Osteocyte (in vitro differentiated cells): ENCODE measurements at places on chromosomes 5 and 9. TPM values are rescaled to one million over a fixed set of nuclear protein-coding genes. Genes with fewer than 3 reads are reported as not detected.

GRCh38 chr5:71836559-71837112 lies 117.6 kb downstream of the CARTPT start:
- no peaks in the 10 kb centered on the region for H3K36me3 ChIP-seq
- DNase-seq: no peak
- H3K4me3 ChIP-seq: no peak overlapping the region
- H3K27ac ChIP-seq: no peak overlapping the region
- peaks cover under 1% of the 10 kb centered on the region for H3K4me1 ChIP-seq

DNA sequence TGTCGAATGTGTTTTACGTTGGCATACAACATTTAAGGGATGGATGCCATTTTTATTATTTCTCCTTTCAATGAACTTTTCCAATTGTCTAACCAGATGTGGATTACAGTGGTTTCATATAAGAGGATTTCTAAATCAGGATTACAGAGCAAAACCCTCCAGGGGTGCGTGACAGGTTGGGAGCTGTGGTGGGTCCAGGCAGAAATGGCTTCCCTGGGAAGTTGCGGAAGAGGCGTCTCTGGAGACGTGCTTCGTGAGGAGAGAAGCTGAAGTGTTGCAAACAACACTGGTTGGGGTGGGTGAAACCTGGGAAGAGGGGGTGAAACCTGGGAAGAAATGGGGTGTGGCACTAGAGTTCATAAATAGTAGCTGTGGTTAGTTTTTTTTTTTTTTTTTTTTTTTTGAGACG lies 4.5 kb upstream of the RPL26L1 start:
- no peak overlapping the region for H3K4me3 ChIP-seq
- H3K36me3 ChIP-seq: peaks cover 6% of the 10 kb centered on the region
- H3K27me3 ChIP-seq: no peaks in the 10 kb centered on the region
- DNase-seq: no peak
- peak overlapping the region; percentile 65 for H3K27ac ChIP-seq
- H3K4me1 ChIP-seq: peaks cover 46% of the 10 kb centered on the region

The ACER2 gene
- total RNA-seq: 0.52 and 0.70 TPM in 2 replicates

The SLC6A19 gene
- total RNA-seq: not detected in 2 replicates

The GPRIN1 gene
- 1.6 TPM in 2 replicates for total RNA-seq

GRCh38 chr5:170327168-170327567 lies 29.6 kb upstream of the LCP2 start:
- no peak overlapping the region for H3K4me3 ChIP-seq
- peaks cover 16% of the 10 kb centered on the region for H3K27me3 ChIP-seq
- DNase-seq: no peak
- H3K4me1 ChIP-seq: peaks cover 9% of the 10 kb centered on the region

The SPEF2 gene
- 5.5 and 7.9 TPM in 2 replicates for total RNA-seq

The PCDHGA5 gene
- 0.13 and 0.16 TPM in 2 replicates for total RNA-seq

- H3K27me3 ChIP-seq: no peaks in the 10 kb centered on the region
- peaks cover 9% of the 10 kb centered on the region for H3K4me1 ChIP-seq
- peaks cover 2% of the 10 kb centered on the region for H3K36me3 ChIP-seq
- no peak overlapping the region for H3K27ac ChIP-seq
Observed at GRCh38 chr5:158640593-158640980, 459.1 kb downstream of the EBF1 start.

- H3K4me3 ChIP-seq: no peak overlapping the region
- DNase-seq: no peak
- no peak overlapping the region for H3K27ac ChIP-seq
- peaks cover 37% of the 10 kb centered on the region for H3K4me1 ChIP-seq
Observed at GRCh38 chr5:33834334-33834733, 57.5 kb downstream of the ADAMTS12 start.

DNA sequence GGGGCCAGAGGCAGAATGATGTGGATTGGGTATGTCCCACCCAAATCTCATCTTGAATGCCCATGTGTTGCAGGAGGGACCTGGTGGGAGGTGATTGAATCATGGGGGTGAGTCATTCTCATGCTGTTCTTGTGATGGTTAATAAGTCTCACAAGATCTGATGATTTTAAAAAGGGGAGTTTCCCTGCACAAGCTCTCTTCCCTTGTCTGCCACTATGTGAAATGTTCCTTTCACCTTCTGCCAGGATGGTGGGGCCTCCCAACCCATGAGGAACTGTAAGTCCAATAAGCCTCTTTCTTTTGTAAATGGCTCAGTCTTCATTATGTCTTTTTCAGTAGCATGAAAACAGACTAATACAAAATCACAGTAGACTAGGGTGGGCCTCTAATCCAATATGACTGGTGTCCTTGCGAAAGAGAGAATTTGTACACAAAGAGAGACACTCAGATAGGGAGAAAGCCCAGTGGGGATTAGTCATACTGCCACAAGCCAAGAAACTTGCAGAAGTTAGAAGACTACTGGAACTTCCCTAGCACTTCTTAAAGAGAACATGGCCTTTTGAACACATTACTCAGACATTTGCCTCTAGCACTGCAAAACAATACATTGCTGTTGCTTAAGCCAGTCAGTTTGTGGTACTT lies 68.4 kb downstream of the ANXA1 start:
- H3K27ac ChIP-seq: no peak overlapping the region
- no peaks in the 10 kb centered on the region for H3K36me3 ChIP-seq
- H3K4me3 ChIP-seq: no peak overlapping the region
- no peak for DNase-seq
- H3K27me3 ChIP-seq: peaks cover 24% of the 10 kb centered on the region

DNA sequence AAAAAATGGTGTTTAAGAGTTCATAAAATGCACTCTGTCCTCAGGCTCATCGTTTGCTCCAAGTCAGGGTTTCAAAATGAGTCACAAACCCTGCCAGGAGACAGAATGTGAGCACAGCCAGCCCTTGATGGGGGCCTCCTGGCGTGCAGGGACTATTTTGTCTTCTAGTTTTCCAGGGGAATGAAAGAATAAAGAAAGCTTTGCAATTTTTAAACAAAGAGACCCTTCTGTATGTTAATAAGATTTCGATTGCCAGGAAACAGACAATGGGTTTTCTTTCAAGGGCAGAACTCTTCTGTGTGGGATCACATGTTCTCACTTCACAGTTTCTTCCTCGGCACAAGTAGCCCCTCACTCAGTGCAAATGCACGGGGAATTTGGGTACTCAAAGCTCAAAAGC lies 121.4 kb upstream of the C6 start:
- no peaks in the 10 kb centered on the region for H3K36me3 ChIP-seq
- no peak for DNase-seq
- H3K27ac ChIP-seq: no peak overlapping the region
- no peaks in the 10 kb centered on the region for H3K27me3 ChIP-seq
- H3K4me3 ChIP-seq: no peak overlapping the region
- no peaks in the 10 kb centered on the region for H3K4me1 ChIP-seq

The C9orf43 gene
- 0.43 and 0.55 TPM in 2 replicates for total RNA-seq

The HK3 gene
- total RNA-seq: not detected in 2 replicates

The ABO gene
- total RNA-seq: not detected in 2 replicates

GRCh38 chr5:36414869-36415282 lies 113.2 kb upstream of the RANBP3L start:
- H3K4me3 ChIP-seq: no peak overlapping the region
- no peak overlapping the region for H3K27ac ChIP-seq
- no peak for DNase-seq
- peaks cover 44% of the 10 kb centered on the region for H3K27me3 ChIP-seq

The GLRX gene
- 26.3 and 32.8 TPM in 2 replicates for total RNA-seq

GRCh38 chr9:21708260-21708711 lies 94.2 kb upstream of the MTAP start:
- H3K4me1 ChIP-seq: peaks cover 4% of the 10 kb centered on the region
- no peaks in the 10 kb centered on the region for H3K36me3 ChIP-seq
- H3K4me3 ChIP-seq: no peak overlapping the region
- no peak overlapping the region for H3K27ac ChIP-seq
- no peak for DNase-seq
- H3K27me3 ChIP-seq: peaks cover 13% of the 10 kb centered on the region

DNA sequence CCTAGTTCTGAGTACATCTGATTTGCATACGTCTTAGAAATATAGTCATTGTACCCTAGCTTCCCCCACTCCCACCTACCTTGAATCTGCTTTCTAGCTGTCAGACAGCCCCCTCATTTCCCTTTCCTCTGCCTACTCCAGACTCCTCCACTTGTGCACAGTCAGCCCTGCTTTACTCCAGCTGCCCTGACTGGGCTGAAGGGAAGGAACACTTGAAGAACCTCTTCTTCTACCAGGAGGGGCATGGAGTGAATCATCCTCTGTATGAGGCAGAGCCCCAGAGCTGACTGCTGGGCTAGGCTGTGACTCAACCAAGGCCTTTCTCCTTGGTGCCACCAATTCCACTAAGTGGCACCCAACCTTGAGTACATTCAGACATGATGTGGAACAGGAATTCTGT lies 18.1 kb upstream of the ZFR start:
- no peak overlapping the region for H3K27ac ChIP-seq
- DNase-seq: no peak
- no peaks in the 10 kb centered on the region for H3K4me1 ChIP-seq
- no peak overlapping the region for H3K4me3 ChIP-seq
- no peaks in the 10 kb centered on the region for H3K27me3 ChIP-seq

GRCh38 chr5:69512740-69513260 lies 20.2 kb downstream of the OCLN start:
- H3K36me3 ChIP-seq: no peaks in the 10 kb centered on the region
- no peak overlapping the region for H3K27ac ChIP-seq
- H3K4me1 ChIP-seq: peaks cover 20% of the 10 kb centered on the region
- DNase-seq: no peak
- no peak overlapping the region for H3K4me3 ChIP-seq

DNA sequence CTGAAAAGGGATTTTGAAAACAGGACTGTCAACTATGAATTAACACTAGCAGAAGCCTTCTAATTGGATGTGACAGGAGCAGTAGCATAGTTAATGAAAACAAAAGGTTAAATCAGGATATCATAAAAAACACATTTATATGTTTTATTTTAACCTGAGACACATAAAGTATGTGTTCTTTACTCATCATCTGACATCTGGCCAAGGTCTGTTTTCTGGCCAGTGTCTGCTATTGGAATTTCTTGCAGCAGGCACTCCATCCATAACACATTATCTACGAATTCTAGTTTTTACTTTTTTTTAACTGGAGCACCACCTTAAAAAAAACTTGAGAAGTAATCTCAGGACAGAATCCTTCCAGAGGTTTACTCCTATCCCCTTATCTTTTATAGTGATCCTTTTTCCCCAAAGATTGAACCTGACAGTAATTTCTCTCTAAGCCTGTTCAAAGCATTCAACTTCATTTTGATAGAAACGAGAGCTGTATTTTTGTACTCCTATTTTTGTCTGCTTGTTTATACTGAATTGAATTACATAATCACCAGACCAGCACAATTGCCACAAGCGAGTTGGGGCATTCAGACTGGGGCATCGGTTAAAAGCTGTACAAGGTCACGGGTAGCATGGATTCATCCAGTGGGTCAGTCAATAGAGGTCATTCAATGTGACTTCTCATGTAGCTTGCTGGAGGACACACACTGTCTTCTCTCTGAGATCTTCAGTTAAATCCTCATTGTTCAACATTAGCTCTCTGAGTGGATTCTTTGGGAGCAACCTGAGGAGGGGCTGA lies 205.6 kb upstream of the CLINT1 start:
- no peak overlapping the region for H3K4me3 ChIP-seq
- H3K36me3 ChIP-seq: peaks cover 2% of the 10 kb centered on the region
- peaks cover 5% of the 10 kb centered on the region for H3K4me1 ChIP-seq
- no peak for DNase-seq
- H3K27ac ChIP-seq: no peak overlapping the region

GRCh38 chr5:139551191-139551889 lies 9.8 kb upstream of the UBE2D2 start:
- H3K4me3 ChIP-seq: no peak overlapping the region
- peaks cover 11% of the 10 kb centered on the region for H3K27me3 ChIP-seq
- no peaks in the 10 kb centered on the region for H3K36me3 ChIP-seq
- DNase-seq: no peak
- no peak overlapping the region for H3K27ac ChIP-seq

DNA sequence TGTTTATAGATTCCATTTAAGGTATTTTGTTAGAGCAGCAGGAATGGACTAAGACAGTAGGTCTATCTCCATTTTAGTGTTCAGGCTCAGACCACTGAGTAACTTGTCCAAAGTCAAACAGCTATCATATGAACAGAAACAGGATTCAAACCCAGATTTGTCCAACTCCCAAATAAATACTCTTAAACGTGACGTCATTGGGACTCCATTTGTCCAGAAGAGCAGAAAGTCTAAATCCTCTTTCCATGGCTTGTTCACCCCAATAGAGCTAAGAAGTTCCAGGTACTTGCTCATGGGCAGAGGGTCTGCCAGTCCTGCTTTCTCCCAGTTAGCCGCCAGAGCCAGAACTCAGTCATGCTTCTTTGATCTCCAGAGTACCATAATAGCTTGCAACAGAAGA lies 16.3 kb upstream of the VLDLR start:
- no peaks in the 10 kb centered on the region for H3K36me3 ChIP-seq
- no peak overlapping the region for H3K4me3 ChIP-seq

DNA sequence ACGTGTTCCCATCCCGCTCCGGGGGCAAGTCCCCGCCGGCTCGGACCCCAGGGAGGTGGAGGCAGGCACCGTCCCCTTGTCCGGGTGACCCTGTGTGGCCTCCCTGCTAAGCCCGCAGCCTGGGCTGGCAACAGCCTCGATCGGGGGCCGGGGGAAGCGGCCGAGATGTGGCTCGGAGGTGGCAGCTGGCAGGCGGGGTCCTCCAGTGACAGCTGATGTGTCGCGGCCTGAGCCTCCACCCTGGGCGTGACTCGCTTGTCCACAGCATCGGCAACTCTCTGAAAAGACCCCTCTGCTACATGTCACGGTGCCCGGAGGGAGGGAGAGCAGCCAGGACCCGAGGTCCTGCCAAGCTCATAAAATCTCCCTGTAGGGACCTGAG lies 124.8 kb upstream of the IRX4 start:
- no peaks in the 10 kb centered on the region for H3K27me3 ChIP-seq
- H3K4me3 ChIP-seq: no peak overlapping the region
- no peaks in the 10 kb centered on the region for H3K4me1 ChIP-seq
- H3K27ac ChIP-seq: no peak overlapping the region

GRCh38 chr5:31698673-31699072 lies 59.7 kb downstream of the PDZD2 start:
- no peaks in the 10 kb centered on the region for H3K36me3 ChIP-seq
- H3K27me3 ChIP-seq: peaks cover 42% of the 10 kb centered on the region
- no peaks in the 10 kb centered on the region for H3K4me1 ChIP-seq
- DNase-seq: no peak

The IFNA13 gene
- not detected in 2 replicates for total RNA-seq

- no peaks in the 10 kb centered on the region for H3K36me3 ChIP-seq
- no peak for DNase-seq
- H3K27me3 ChIP-seq: peaks cover 2% of the 10 kb centered on the region
Observed at GRCh38 chr5:90386099-90386710, 23.4 kb downstream of the CETN3 start.

The ANKRD55 gene
- total RNA-seq: not detected in 2 replicates
